Activated naive CD4-positive, alpha-beta T cell (primary cell): ENCODE measurements at places on chromosomes 1 and 21.

- DNase-seq, result no peak
Measured at GRCh38 chr1:90721210-90722194, 4.4 kb upstream of the BARHL2 start.

DNA sequence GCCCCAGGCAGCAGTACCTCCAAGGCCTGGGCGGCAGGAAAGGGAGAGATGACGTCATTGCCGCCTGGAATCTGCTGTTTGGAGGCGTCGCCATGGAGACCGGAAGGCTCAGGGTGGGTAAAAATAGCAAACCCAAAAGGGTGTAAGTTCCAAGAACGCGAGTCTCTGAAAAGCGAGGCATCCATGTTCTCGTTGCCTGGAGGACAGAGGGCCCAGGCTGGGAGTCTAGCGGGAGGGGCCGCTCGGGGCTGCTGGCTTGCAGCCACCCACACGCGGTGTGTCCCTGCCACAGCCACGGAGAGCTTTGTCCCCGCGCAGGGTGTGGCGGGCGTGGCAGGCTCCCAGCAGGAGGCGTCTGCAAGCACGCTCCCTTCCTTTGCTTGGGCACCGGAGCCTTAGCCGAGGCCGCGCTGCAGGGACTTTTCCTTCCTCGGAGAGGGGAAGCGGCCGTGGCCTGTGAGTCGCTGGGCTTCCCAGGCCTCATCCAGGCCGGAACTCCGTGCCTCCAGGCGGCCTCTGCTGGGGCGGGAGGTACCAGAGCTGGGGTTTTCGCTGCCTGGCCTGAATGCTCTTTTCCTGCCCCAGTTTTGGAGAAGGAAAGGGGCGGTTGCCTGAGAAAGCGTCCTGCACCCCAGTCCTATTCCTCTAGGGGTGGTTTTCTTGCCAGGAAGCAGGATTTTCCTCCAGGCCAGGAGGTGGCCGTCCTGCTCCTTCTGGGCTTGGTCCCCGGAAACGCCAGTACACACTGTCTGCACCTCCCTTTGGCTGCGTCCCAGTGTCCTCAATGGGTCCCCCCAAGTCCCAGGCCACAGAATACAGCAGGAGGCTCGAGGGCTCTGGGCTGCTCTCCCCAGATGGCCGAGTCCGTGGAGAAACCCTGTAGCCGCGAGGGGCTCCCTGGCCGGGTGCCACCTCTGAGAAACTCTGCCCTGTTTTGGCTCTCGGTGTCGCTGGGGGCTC, 15.3 kb upstream of the SKI start:
- DNase-seq, result no peak

DNA sequence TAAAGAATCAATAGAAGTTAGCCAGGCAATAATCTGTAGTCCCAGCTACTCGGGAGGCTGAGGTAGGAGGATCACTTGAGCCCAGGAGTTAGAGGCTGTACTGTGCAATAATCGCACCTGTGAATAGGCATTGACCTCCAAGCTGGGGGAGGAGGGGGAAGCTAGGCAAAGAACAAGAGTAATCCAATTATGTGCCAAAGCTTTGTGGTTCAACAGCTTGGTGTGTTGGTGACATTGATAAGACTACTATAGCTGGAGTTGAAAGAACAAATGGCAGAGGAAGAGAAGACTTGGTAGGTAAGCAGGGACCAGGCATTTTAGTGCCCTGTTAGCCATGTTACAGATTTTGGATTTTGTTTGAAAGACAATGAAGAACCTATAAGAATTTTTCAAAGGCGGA, 2.1 kb upstream of the TMCO2 start:
- DNase-seq, result no peak

DNA sequence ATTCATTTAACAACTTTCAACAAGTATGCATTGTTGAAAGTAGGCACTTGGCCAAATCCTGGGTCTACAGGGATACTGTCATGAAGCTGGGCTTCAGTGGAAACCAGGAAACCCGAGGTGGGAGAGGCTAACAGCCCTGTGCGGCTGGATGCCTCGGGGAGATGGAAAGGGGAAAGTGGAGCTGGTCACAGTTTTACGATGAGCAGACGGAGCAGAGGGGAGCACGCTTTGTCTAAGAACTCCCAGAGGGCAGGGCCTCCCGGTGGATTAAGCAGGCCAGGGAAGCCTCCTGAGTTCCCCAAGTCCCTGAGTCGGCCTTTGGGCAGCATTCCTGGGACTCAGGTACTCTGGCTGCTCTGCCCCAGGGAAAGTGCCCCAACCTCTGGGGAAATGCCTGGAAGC, 23.8 kb downstream of the STUM start:
- DNase-seq, result no peak

DNA sequence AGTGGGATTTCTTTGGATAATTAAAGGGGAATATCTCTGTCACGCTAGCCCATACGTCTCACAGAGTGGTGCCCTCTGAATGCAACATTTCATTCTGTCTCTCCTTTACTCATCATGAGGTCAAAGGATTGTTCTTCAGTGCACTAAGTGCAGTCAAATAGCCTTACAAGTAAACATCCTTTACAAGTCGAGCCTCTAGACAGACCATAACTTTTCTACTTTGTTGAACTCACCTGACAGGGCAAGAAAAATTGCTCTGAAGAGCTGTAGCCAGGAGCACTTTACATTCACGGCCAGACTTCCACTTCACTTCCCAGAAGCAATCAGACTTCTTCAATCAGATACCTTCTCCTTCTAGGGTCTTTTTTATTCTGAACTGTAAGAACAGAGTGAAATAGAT, 768.0 kb upstream of the TMPRSS15 start:
- DNase-seq, result no peak

GRCh38 chr1:101262060-101262459, 25.2 kb downstream of the S1PR1 start:
- DNase-seq, result no peak

DNA sequence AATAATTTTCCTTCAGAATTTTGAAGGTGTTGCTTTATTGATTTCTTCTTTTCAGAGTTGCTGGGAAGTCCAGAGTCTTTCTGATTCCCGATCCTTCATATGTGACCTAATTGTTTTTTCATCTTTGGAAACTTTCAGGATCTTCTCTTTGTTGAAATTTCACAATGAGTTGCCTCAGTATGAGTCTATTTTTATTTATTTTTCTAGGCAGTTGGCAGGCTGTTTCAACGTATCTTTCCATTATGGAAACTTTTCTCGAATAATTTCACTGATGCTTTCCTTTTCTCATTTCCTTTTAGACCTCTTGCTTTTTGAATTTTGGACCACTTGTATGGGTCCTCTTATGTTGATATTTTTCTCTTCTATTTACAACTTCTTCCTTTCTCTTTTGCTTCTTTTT, 354.3 kb downstream of the TGFB2 start:
- no peak for DNase-seq

GRCh38 chr1:44720281-44720680, 10.7 kb downstream of the RNU5D-1 start:
- DNase-seq, result no peak

DNA sequence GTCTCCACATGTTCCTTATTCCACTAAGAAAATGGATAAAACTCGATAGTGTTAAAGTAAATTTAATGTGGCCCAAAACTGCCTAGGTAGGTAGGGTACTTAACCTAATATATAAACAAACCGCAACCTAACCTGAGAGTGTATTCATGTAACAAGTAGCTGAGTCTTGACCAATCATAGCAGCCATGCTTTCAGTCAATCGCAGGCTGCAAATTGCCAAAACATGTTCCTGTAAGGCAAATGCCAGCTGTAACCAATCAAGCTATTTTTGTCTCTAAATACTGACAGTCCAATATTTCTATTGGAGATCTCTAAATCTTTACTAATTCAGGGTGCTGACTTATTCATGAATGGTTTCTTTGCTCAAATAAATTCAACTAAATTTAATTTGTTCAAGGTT, 3.1 kb upstream of the HMGCS2 start:
- DNase-seq, result no peak

DNA sequence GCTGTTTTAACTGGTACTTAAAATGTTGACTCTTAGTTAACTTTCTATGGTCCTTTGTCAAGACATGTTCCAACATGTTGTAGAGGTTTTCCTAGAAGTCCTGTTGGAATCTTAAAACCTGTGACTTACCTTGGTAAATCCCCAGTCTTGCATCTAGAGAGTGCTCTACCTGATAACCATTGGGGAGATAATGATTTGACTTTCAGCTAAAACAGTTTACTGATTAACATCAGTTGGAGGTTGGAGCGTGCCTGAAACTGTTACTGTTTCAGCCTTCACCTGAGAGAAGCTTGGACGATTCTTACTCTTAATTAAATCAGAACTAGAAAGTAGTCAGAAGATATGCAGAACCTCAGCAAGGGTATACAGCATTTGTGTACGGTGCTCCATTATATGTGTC, 8.8 kb downstream of the MDM4 start:
- no peak for DNase-seq

- no peak for DNase-seq
Measured at GRCh38 chr1:80639777-80640533, 1160.8 kb upstream of the ADGRL2 start.

DNA sequence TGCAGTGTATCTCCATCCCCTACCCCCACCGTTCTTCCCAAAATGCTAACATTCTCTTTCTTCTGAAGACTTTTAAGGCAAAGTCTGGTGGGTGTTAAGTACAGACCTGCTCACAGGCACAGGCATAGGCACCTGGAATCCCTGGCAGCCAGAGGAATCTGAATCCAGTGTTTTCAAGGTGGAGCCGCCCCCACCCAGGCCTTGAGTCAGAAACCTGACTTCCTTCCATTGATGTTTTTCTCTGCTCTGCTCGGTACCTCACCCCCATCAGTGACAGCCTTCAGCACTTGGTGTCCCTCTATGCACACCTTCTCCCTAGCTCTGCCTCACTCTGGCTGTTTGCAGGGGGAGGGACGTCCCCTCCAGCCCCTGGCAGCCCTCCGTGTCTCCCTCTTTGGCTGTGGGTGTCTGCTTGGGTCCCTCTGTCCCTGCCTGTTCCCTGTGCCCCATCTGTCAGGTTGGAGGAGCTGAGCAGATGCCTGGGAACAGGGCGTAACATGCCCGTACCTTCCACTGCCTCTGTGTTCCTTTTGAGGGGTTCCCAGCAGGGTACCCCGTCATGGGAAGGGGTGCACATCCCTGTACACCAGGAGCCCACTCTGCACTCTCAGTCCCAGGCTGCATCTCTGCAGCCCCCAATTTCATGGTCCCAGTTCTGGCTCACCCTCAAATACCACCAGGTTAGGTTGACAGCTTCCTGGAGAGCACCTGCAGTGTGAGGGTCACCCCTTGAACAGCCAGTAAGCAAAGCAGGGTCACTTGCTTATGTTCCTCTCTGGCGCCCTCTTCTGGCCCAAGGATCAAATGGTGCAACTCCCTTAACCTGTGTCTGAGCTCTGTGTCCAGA, 6.7 kb downstream of the NCDN start:
- peak; percentile 62 for DNase-seq

GRCh38 chr1:195328102-195328501, 1280.1 kb downstream of the KCNT2 start:
- no peak for DNase-seq

GRCh38 chr21:43210454-43211071, 41.8 kb downstream of the CRYAA start:
- DNase-seq, result no peak

DNA sequence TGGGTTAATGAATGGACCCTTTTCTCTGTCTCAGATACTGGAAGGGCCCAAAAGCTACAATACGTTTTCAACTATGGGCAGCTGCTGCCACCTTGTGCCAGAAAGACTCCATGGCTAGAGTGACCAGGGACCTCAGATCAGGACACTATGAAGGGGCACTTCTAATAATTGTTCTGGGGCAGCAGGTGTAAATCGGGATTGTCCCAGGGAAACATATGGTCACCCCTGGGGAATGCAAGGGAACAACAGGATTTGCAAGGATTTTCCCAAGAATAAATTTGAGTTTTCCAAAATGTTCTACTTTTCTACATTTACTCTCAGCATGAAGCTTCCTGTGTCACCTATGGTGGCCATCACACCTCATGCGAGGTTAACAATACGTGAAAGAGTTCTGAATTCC, 12.0 kb upstream of the FCAMR start:
- peak; percentile 12 for DNase-seq

GRCh38 chr1:204065174-204065985, 7.5 kb upstream of the SOX13 start:
- DNase-seq, result no peak

DNA sequence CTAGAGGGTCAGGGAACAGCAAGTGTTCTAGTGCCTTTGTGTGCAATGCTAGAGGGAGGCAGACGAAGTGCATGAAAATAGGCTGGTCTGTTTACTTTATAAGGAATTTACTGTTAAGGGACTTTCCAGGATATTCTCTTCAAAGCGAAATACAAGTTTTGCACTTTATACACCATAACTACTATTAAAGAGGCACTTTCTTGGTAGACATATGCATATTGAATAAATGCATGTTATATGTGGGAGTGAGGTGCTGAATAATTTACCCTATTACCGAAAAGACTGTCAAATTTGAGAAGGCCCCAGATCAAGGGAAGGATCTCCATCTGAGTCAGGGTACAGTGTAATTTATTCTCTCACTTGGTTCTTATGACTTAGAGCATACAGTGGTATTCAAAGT, 310.5 kb downstream of the S1PR1 start:
- no peak for DNase-seq

- no peak for DNase-seq
Measured at GRCh38 chr1:12525311-12526181, 92.5 kb downstream of the DHRS3 start.

- no peak for DNase-seq
Measured at GRCh38 chr1:27931759-27932158, 3.0 kb upstream of the SMPDL3B start.

- DNase-seq, result no peak
Measured at GRCh38 chr1:53122201-53122885, 20.1 kb downstream of the SLC1A7 start.
